Activated CD4-positive, alpha-beta memory T cell treated with anti-CD3 and anti-CD28 coated beads, Interleukin-2, amount 10 ng/mL, durations not matched to agents 7 days and 5 days (primary cell): ENCODE measurements at places on chromosomes 3 and 15.
A peak's percentile ranks its signal among the peaks of the same experiment; 100 is the strongest.

- no peaks in the 10 kb centered on the region for H3K27me3 ChIP-seq
- peaks cover 72% of the 10 kb centered on the region for H3K4me1 ChIP-seq
- peak overlapping the region; percentile 43 for H3K4me3 ChIP-seq
- peaks cover 54% of the 10 kb centered on the region for H3K36me3 ChIP-seq
Observed at GRCh38 chr15:94297558-94297957, 66.2 kb downstream of the MCTP2 start.

- no peak overlapping the region for H3K4me3 ChIP-seq
- DNase-seq: no peak
- no peaks in the 10 kb centered on the region for H3K36me3 ChIP-seq
- H3K27me3 ChIP-seq: no peaks in the 10 kb centered on the region
Observed at GRCh38 chr3:135229018-135229495, 434.0 kb downstream of the EPHB1 start.

- no peak for DNase-seq
- no peaks in the 10 kb centered on the region for H3K27me3 ChIP-seq
- H3K27ac ChIP-seq: no peak overlapping the region
- H3K4me3 ChIP-seq: no peak overlapping the region
Observed at GRCh38 chr3:166190360-166190759, 353.1 kb upstream of the BCHE start.

- H3K4me1 ChIP-seq: no peaks in the 10 kb centered on the region
- peaks cover 17% of the 10 kb centered on the region for H3K36me3 ChIP-seq
- no peak within 1 kb of the TSS for H3K4me3 ChIP-seq
- H3K27me3 ChIP-seq: no peaks in the 10 kb centered on the region
Observed at GRCh38 chr3:121894301-121894990, at the start of gene SLC15A2. Gene SLC15A2, plus strand, starts transcription at chr3:121894401. Its CDS starts 76 bp downstream, at chr3:121894477.

- peaks cover 24% of the 10 kb centered on the region for H3K4me1 ChIP-seq
- peak overlapping the region; percentile 90 for H3K27ac ChIP-seq
- H3K36me3 ChIP-seq: peaks cover 16% of the 10 kb centered on the region
- no peaks in the 10 kb centered on the region for H3K27me3 ChIP-seq
- no peak for DNase-seq
Observed at GRCh38 chr3:49122451-49122850, 1.8 kb upstream of the USP19 start.

- peaks cover 11% of the 10 kb centered on the region for H3K4me1 ChIP-seq
- DNase-seq: no peak
- H3K27me3 ChIP-seq: peaks cover 9% of the 10 kb centered on the region
- H3K36me3 ChIP-seq: no peaks in the 10 kb centered on the region
Observed at GRCh38 chr3:196141052-196141865, 59.4 kb upstream of the TFRC start.

GRCh38 chr3:127339016-127339415 is 51.2 kb upstream of the PRR20G start:
- H3K27ac ChIP-seq: no peak overlapping the region
- peaks cover 9% of the 10 kb centered on the region for H3K27me3 ChIP-seq
- no peaks in the 10 kb centered on the region for H3K36me3 ChIP-seq
- no peak for DNase-seq
